Calu3 (cell line): ENCODE measurements at places on chromosomes 4 and X.

- H3K27me3 ChIP-seq = peaks cover 7% of the 10 kb centered on the region
- no peak overlapping the region for H3K4me3 ChIP-seq
- no peak for DNase-seq
- no peaks in the 10 kb centered on the region for H3K4me1 ChIP-seq
These were observed 18.8 kb downstream of the RGN start for GRCh38 chrX:47097018-47097417.

DNA sequence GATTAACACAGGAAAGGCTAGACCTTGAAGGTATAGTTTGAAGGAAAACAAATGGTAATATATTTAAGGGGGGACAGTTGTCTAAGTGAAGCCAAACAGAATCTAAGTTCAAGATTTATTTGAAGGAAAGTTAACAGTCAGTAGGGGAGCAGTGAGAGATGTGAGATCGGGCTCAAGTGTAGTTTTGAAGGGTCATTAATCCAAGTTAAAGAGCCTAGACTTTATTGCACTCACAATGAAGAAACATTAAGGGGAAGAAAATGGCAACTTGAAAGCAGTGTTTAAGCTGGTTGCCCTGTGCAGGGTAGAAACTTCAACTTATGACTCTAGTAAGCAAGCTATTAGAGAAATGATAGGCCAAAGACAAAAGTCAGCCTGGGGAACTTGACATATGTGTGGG lies 1952.2 kb downstream of the PCDH7 start:
- no peaks in the 10 kb centered on the region for H3K36me3 ChIP-seq
- no peaks in the 10 kb centered on the region for H3K4me1 ChIP-seq
- H3K27ac ChIP-seq = no peak overlapping the region

- no peak for DNase-seq
- H3K27ac ChIP-seq = no peak overlapping the region
- peaks cover 8% of the 10 kb centered on the region for H3K4me1 ChIP-seq
These were observed 12.9 kb downstream of the CSF2RA start for GRCh38 chrX:1281521-1281920.

- no peak for DNase-seq
- H3K4me3 ChIP-seq = no peak overlapping the region
- no peaks in the 10 kb centered on the region for H3K27me3 ChIP-seq
- H3K4me1 ChIP-seq = peaks cover 10% of the 10 kb centered on the region
These were observed 1.5 kb downstream of the AFP start for GRCh38 chr4:73437558-73437956.

DNA sequence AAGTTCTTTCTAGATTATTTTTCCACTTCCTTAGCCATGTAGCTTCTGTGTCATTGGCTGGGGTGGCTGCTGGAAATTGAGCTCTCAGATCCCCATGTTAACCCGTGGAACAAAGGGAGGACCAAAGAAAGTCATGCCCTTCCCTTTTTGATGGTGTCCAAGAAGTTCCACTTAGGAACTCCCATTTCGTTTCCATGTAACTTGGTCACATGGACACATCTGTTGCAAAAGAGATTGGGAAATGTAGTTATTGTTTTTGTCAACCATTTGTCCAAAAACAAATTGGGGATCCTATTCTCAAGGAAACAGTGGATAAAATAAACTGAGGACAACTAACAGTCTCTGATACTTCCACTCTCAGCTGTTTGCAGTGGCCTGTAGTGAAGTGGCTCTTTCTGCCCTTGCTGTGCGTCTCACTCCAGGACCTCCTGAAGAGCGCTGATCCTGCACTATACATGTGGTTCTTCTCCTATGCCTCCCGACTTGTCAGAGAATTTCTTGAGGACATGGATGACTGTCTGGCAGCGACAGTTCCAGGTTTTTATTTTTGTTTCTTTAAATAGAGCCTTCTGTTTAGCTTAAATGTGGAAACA lies 125.3 kb upstream of the LNX1 start:
- no peaks in the 10 kb centered on the region for H3K4me1 ChIP-seq
- no peak overlapping the region for H3K4me3 ChIP-seq
- H3K27ac ChIP-seq = no peak overlapping the region
- H3K27me3 ChIP-seq = peaks cover 65% of the 10 kb centered on the region

GRCh38 chrX:31499109-31499508 lies 427.3 kb upstream of the FTHL17 start:
- peak overlapping the region; percentile 71 for H3K27ac ChIP-seq
- H3K4me3 ChIP-seq = no peak overlapping the region
- no peaks in the 10 kb centered on the region for H3K27me3 ChIP-seq

DNA sequence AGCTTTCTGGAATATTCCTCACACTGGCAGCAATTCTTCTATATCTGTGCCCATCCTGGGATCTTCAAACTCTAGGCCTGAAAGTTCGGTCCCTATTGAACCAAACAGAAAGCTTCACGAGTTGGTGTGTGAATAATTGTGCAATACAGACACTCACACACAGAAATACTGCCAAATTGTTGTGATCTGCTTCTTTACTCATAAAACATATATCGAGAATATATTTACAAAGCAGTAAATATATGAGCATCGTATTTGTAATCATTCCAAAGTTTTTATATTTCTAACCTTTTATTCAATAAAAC lies 56.6 kb upstream of the BEX4 start:
- peaks cover 16% of the 10 kb centered on the region for H3K27me3 ChIP-seq
- no peak overlapping the region for H3K4me3 ChIP-seq
- no peak overlapping the region for H3K27ac ChIP-seq
- H3K36me3 ChIP-seq = no peaks in the 10 kb centered on the region
- H3K4me1 ChIP-seq = peaks cover 14% of the 10 kb centered on the region

GRCh38 chrX:21056622-21057021 lies 317.6 kb upstream of the CNKSR2 start:
- no peak for DNase-seq
- H3K4me1 ChIP-seq = no peaks in the 10 kb centered on the region
- no peaks in the 10 kb centered on the region for H3K36me3 ChIP-seq
- no peak overlapping the region for H3K4me3 ChIP-seq
- no peaks in the 10 kb centered on the region for H3K27me3 ChIP-seq

- H3K4me1 ChIP-seq = peaks cover 6% of the 10 kb centered on the region
- no peak overlapping the region for H3K27ac ChIP-seq
- no peak overlapping the region for H3K4me3 ChIP-seq
- H3K27me3 ChIP-seq = no peaks in the 10 kb centered on the region
- DNase-seq = no peak
These were observed 13.2 kb downstream of the CA5B start for GRCh38 chrX:15751155-15751819.
